ENCODE measurements at places on chromosomes 2 and 18.

GRCh38 chr2:118278046-118278445 is 189.8 kb downstream of the INSIG2 start:
- DNase-seq = no peak

DNA sequence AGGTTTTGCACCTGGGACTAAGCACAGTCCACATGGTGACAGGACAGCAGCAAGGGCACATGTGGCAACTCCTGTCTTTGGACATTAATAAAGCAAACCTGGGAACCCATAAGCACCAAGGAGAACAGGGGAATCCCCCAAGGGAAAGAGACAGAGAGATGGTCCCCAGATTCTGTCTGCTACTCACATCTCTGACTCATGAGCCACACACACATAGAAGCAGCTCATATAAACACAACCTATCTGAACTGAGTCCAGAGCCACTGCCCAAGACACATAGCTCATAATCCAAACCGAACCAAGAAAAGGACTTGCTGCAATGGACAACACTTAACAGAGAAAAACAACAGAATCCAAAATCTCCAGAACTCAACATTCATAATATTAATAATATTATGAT is 82.5 kb downstream of the OSBPL1A start:
- DNase-seq = no peak

GRCh38 chr2:210839450-210839849 is 283.1 kb downstream of the CPS1 start:
- no peak for DNase-seq

GRCh38 chr18:75036917-75037688 is 171.8 kb downstream of the PTGR3 start:
- no peak for DNase-seq

GRCh38 chr2:137826373-137827372 is 137.6 kb upstream of the HNMT start:
- DNase-seq = no peak

- DNase-seq = no peak
These were observed 241.3 kb downstream of the RBM43 start for GRCh38 chr2:151020411-151020810.

- no peak for DNase-seq
These were observed 236.5 kb downstream of the ZNF804A start for GRCh38 chr2:184834699-184835397.

- DNase-seq = no peak
These were observed 82.6 kb downstream of the IKZF2 start for GRCh38 chr2:213068676-213069359.

- no peak for DNase-seq
These were observed 130.0 kb downstream of the SH3RF3 start for GRCh38 chr2:109258905-109259540.

- no peak for DNase-seq
These were observed 405.9 kb upstream of the ACVR2A start for GRCh38 chr2:147438882-147439281.

- no peak for DNase-seq
These were observed 27.3 kb downstream of the NDUFA10 start for GRCh38 chr2:239997686-239998409.

DNA sequence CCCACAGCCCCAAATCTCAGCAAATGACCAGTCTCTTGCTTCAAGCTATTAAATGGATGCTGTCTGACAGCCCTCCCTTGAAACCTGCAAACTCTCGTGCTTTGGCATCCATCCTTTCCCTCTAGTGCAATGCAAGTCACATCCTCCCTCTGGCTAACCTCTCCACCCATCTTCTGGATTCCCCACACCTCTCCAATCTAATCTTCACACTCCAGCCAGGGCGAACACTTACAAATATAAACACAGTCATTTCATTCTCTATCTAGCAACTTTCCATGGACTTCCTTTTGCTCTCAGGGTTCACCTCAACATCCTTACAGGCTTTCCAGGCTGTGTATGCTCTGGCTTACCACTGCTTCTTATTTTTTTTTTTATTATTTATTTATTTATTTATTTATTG is 10.1 kb upstream of the NARS1 start:
- DNase-seq = no peak

- no peak for DNase-seq
These were observed 3.7 kb downstream of the PRKAG3 start for GRCh38 chr2:218827701-218828476.

DNA sequence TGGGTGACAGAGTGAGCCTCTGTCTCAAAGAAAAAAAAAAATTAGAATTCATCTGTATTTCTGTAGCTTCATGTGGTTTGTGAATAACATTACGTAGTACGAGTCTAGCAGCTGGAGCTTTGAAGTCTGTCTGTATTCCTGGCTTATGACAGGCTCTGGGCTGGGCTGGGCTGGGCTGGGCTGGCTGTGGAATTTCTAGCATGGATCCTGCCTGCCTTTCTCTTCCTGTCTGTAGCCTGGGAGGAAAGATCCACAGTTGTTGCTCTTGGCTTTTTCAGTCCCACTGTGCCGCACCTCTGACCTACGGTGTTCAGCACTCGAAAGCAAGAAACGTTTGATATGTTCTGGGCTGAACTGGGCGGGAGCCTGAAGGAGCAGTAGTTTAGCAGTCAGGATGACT is 55.4 kb downstream of the BOLA3 start:
- no peak for DNase-seq

GRCh38 chr2:105309147-105309545 is 20.4 kb downstream of the TGFBRAP1 start:
- DNase-seq = peak; percentile 21

- peak; percentile 78 for DNase-seq
These were observed 88.7 kb upstream of the ATL2 start for GRCh38 chr2:38465789-38466127.

GRCh38 chr2:240787521-240788472 is 32.2 kb downstream of the KIF1A start:
- DNase-seq = no peak

- peak; percentile 52 for DNase-seq
These were observed 896 bp downstream of the CACNB4 start for GRCh38 chr2:152097801-152098495.

- no peak for DNase-seq
These were observed 185.9 kb upstream of the KLHL14 start for GRCh38 chr18:32958746-32959145.

GRCh38 chr2:240858321-240858720 is 10.3 kb upstream of the AGXT start:
- DNase-seq = no peak

DNA sequence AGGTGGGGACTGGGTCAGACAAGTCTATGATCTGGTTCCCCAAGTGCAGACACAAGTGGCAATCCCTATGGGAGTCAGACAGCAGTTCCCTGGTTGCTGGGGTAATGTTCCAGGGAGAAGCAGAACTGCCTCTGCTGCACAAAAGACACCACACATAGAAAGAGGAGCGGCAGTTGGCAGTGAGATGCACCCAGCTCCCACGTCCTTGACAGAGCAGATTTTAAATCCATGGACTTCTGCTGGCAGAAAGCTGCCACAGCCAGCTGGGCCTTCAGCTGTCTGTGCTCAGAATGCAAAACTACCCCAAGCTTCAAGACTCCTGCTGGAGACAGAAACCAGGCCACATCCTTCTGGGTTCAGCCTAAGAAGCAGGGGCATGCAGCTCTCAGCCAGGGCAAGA is 147.2 kb downstream of the ETAA1 start:
- no peak for DNase-seq

DNA sequence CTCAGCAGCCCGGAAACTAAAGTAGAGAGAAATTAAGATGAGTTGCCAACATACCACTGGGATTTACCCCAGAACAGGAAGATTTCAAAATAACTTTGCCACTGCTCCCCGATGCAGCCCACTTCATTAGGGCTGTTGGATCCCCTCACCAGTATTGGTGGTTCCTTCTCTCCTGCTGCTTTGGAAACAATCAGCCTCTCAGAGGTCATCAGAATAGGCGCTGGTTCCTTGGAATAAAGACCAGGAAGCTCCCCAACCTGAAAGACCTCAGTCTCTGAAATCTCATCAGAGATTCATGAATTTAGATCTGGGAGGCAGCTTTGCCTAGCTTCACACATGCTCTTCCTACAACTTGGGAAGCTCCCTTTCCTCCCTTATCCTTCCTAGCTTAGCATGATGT is 332.4 kb downstream of the STK39 start:
- DNase-seq = no peak
